Epithelial cell of esophagus (primary cell): ENCODE measurements at places on chromosomes 11 and 22.

GRCh38 chr11:66216911-66217310 lies 51.5 kb upstream of the RAB1B start:
- no peak for DNase-seq

GRCh38 chr11:86535773-86536172 lies 136.6 kb downstream of the ME3 start:
- no peak for DNase-seq

DNA sequence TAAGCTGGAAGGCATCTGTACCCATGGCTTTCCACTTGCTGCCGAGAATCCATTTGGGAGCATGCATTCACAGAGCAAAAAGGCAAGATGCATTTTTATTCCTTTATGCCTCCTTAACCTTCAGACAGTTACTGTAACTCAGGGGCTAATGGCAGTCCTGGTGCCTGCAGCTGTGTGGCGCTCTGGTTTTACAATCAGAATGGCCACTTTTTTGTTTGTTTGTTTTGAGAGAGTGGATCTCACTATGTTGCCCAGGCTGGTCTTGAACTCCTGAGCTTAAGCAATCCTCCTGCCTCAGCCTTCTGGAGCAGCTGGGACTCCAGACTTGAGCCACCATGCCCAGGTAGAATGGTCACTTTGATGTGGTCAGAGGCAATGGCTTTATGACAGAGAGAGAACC lies 101.8 kb downstream of the NAV2 start:
- DNase-seq: peak; percentile 4

- DNase-seq: no peak
These were observed 58.4 kb upstream of the CLTCL1 start for GRCh38 chr22:19349778-19350475.

DNA sequence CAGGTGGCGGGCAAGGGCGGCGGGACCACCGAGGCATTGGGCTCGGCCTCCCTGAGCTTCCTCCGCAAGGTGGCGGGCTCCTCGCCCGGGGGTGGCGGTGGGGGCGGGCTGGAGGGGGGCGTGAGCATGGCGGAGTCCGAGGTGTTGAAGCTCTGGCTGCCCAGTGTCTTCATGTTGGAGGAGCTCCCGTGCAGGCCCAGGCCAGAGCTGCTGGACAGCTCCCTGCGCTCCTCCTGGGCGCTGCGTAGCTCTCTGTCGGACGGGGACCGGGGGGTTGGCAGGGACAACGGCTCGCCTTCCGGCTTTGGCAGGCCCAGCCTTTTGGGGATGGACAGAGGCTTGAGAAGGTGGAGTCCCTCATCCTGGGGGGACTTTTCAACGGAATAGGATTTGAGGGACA lies 43.9 kb upstream of the BID start:
- DNase-seq: no peak

DNA sequence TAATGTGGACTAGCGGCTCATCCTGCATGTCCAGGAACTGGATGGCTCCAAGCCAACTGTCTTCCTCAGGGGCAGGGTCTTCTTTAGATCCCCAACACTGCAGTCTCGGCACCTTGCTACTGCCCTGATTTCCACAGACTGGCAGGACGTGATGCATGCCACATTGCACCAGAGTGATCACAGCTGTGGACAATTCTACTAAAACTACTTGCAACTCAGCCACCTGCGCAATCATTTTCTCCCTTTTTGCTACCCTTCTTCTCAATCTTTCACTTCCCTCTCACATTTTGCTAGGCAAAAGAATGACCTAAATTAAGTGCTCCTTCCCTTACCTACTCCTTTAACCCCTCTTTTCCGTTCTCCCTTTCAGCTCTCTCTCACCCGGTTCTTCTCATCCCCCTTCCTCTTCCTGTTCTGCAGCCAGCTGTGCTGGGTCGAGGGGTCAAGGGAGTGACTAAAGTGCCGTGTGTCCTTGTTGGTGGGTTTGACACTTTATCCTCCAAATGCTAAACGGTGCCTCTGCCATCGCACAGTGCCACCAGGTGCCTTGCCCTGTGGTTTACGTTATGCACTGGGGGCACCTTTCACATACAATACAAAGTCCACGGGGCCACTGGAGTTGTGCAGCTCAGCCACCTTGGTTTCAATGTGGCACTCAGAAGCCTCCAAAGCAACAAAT lies 11.5 kb upstream of the PEX26 start:
- no peak for DNase-seq

DNA sequence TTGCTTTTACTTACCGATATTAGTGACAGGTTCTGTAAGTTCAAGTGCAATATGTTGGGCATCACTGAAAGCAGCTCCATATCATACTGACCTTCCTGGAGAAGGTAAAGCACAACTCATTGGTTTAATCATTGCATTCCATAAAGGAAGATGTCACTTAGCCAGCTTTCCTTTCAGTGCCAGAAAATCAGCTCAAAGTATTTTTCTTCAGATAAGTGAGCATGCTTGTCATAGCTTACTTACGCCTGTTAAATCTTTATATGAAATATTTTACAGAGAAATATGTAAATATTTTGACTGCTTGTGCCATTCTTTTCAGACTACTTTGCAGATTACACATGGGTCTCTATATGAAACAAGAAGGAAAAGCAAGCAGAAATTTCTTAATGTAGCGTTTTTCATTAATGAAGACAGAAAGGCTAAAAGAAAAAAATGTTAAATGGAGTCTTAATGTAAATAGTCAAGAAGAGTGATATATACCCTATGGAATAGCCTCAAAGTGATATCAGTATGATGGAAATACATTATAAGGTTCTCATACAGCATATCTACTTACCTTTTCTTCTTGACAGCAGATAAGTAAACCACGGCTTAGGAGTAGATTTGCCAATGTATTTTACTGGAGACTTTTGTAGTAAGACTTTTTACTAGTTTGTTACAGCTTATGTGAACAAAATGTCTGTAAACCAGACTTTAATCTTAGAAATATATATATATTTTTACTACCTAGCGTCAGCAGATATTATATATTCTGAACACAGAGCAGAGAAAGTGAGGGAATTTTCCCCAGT lies 649.7 kb downstream of the METTL15 start:
- DNase-seq: peak; percentile 46

DNA sequence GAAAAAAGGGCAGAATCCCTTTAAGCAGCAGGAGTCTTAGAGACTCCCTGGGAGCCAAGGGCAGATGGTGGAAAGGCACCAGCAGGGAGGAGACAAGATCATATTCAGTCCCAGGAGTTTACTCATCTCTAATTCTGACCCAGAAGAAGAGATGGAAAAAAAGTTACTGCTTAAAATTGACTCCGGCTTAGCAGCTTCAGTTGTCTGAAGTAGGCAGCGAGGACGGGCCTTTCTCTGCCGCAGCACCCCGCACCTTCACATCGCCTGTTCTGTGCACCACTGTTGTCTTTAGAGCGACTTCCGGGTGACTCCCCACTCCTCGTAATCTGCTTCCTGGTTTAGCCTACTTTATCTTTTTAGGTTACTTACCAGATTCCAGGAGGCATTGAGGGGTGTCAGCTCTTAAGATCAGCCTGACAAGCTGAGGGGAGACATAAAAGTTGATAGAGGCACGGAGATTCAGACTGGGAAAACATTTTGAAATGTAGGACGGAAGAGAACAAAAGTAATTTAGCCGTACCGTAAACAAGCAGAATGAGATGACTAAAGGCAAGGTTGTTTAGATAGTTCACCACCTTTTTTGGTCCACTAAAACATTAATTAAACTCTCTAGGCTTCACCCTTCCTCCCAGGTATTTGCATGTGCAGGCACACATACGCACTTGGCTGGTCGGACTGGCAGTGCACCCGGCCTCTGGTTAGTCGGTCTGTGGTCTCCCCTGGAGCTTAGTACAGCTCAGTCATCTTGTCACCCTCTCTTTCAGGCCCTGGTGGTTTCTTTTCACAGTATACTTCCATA lies 74.3 kb downstream of the CECR2 start:
- DNase-seq: no peak

DNA sequence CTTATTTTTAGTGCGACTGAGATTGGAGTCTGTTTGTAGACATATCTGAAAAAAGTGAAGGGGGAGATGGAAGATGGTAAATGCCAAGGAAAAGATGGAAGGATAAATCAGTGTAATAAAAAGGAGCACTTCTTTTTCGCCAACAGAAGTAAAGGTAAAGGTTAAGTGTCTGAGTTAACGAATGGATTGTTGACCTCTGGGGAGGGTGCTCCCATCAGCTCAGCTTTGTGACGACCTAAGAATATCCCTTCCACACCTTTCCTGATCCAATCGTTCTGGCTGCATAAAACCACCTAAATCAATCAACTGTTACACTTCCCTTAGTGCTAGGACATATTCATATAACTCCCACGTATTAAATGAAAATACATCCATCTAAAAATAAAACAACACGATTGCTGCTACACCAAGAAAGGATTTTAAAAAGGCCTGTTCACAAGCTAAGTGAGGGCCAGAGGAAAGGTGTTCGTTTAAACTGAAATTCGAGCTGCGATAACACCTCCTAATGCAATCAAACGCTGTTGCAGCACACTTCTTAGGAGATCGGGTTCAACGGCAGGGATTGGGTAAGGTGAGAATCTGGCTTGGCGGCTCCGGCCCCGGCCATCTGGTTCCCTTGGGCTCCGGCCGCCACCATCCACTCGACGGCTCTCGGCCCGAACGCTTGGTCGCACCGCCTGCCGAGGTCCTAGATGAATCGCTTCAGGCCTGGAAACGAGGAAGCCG lies 658 bp downstream of the C11orf71 start:
- DNase-seq: peak; percentile 58

GRCh38 chr11:84419616-84420015 lies 1133.4 kb upstream of the CCDC90B start:
- no peak for DNase-seq

- peak; percentile 55 for DNase-seq
These were observed 9.5 kb downstream of the C1QTNF6 start for GRCh38 chr22:37178350-37179125.

GRCh38 chr11:131592152-131592551 lies 221.7 kb downstream of the NTM start:
- DNase-seq: no peak

GRCh38 chr11:116511684-116512083 lies 261.1 kb downstream of the BUD13 start:
- no peak for DNase-seq

DNA sequence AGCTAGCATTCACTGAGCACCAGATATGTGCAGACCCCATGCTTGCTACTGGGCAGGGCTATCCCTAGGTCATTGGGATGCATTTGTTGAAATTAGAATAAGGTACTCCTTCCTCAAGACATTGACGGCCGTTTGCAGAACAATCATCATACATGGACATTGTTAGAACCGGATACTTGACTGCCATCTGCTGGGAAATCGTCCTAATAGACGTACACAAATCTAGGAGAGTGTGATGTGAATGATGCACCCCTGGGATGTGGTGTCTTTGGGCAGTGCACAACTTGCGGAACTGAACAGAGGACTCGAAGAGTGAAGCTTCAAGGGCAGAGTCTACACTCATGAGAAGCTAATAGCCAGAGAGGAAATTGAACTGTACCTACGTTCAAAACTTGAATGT lies 35.9 kb downstream of the MYO18B start:
- DNase-seq: peak; percentile 54

- DNase-seq: no peak
These were observed 97.2 kb upstream of the SHANK2 start for GRCh38 chr11:71349627-71350026.

DNA sequence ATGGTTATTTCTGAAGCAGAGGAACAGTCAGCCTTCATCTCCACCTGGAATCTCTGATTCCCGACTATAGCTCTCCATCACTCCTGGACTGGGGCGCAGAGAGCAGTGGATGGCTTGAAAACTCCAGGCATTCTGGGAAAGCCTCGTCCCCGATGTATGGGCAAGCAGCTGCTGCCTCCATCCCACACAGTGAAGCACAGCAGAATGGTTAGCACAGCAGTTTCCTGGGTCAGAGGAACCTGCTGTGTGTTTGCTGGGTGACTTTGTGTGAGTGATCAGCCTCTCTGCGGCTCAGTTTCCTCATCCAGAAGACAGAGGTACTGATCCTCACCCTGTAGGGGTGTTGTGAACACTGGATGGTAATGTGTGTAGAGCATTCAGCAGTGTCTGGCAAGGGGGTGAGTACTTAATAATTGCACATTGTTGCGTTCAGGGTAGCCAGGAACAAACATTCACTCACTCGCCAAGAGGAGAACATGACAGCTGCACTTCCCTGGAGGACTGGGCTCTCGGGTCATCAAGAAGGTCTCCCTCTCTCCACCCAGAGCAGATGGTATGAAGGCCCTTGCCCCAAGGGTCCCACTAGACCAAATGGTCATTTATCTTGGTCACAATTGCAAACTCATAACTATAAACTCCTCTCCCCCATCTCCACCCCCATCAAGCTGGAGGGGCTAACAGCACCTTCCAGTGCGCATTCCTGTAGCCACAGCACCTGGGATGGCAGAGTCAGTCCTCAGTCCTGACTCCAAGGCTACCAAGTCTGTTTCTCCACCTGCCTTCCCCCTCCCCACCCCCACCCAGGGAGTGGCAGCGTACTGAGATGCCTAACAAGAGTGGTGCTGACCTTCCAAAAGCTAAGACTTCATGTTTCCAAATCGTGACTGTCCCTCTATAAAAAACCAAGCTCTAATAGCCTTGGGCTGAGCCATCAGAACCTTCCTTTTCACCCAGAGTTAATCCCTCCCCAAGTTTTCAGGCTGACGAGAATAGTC lies 1.5 kb upstream of the CHST1 start:
- DNase-seq: no peak

GRCh38 chr22:29690476-29690875 lies 29.3 kb upstream of the CABP7 start:
- no peak for DNase-seq

GRCh38 chr11:35126000-35126878 lies 12.7 kb upstream of the CD44 start:
- no peak for DNase-seq

DNA sequence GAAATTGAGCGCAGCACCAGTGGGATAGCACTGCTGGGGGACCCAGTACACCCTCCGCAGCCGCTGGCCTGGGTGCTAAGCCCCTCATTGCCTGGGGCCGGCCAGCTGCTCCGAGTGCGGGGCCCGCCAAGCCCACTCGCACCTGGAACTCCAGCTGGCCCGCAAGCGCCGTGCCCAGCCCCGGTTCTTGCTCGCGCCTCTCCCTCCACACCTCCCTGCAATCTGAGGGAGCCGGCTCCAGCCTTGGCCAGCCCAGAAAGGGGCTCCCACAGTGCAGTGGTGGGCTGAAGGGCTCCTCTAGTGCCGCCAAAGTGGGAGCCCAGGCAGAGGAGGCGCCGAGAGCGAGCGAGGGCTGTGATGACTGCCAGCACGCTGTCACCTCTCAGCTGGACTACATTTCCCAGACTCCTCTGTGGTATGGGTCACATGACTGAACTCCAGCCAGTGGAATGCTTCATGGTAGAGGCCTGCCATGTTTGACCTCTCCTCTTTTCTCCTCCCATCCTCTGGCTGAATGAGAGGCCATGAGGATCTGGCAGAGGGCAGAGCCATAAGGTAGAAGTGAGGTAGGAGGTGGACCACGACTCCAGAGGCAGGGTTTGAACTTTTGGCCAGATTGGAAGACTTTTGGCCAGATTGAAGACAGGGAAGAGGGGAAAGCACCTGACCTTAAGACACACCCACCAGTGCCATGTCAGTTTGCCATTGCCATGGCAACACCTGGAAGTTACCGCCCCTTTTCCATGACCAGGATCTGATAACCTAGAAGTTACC lies 6.2 kb downstream of the MRGPRD start:
- peak; percentile 19 for DNase-seq

- peak; percentile 72 for DNase-seq
These were observed 1.7 kb upstream of the TYMP start for GRCh38 chr22:50531546-50531961.

GRCh38 chr22:31233001-31233400 lies 20.9 kb downstream of the LIMK2 start:
- DNase-seq: no peak

- DNase-seq: no peak
These were observed 709.7 kb upstream of the LRRC4C start for GRCh38 chr11:42169191-42169590.

GRCh38 chr11:2122222-2122906 lies 16.8 kb downstream of the IGF2 start:
- no peak for DNase-seq

GRCh38 chr11:6321356-6321755 lies 1.1 kb upstream of the CAVIN3 start:
- no peak for DNase-seq
